Right lung (tissue), 10 donors: ENCODE measurements at places on chromosomes 2 and 18.

GRCh38 chr18:48493434-48494230 lies 45.2 kb upstream of the CTIF start:
- no peak for DNase-seq

DNA sequence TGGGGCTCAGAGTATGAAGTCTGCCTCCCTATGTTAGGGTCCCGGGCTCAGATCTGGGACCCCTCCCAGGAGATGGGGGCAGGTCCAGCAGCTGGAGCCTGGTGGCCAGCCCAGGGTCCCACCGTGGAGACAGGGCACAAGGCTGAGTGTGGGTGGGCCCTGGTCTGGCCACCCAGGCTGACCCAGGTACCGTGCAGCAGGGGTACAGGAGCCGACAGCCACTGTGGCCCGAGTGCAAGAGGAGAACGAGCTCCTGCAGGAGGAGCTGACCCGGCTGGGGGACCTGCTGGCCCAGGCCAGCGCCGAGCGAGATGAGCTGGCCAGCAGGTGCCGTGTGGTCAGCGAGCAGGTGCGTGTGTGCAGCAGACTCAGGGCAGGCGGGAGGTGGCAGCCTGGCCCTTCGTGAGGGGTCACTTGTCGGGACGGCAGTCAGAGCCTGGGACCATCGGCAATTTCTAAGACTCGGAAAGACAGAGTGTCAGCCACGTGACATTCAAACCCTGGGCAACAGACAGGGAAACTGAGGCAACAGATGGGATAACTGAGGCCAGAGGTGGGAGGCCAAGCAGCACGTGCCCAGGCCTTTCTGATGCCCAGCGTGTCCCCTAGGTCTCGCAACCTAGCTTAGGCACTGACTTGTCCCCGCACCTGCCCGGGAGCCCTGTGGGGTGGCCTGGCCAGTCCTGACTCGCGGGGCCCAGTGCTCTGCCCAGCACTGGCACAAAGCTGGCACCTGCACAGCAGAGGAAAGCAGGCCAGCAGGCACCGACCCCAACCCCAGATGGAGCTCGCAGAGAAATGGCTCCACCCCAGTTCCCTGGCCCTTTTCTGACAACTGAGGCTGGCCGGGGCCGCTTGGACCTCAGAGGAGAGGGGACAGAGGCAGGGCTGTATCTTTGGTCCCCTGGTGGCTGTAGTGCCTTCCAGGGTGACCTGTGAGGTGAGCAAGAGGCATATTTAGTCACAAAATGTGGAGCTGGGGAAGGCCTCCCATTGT lies 13.9 kb downstream of the CROCC2 start:
- DNase-seq: no peak

DNA sequence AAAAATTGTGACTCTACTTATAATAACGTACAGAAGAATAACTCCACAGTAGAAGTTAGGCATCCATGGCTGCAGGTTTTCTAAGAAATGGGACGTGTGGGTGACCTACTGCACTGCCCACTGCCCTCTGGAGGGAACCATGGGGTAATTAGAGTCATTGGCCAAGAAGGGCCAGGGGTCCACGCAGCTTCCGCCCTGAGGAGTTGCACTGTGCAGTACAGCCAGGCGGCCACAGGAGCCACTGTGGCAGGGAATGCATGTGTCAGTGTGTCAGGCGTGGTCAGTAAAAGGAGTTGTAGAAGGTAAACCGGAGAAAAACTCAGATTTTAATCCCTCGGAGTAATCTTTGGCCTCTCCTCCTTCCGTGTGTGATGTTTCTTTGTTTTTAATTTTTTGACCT lies 24.8 kb downstream of the NCK2 start:
- DNase-seq: no peak

DNA sequence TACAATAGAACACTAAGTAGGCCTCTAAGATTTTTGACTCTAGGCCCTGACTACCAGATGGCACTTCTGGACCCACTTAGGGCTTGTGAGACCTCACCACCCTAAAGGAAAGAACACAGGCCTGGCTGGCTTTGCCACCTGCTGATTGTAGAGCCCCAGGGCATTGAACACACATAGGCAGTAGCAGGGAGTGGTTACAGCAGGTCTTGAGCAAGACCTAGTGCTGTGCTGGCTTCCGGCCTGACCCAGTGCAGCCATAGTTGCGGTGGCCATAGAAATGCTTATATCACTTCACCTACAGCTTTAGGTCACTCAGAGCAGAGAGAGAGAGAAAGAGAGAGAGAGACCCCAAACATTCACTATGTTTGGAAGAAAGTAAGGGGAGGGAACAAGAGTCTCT lies 223.2 kb downstream of the LRATD1 start:
- DNase-seq: no peak

- no peak for DNase-seq
Observed at GRCh38 chr18:26677957-26678356, 129.6 kb upstream of the KCTD1 start.

GRCh38 chr18:9960258-9960904 lies 46.6 kb downstream of the VAPA start:
- no peak for DNase-seq

DNA sequence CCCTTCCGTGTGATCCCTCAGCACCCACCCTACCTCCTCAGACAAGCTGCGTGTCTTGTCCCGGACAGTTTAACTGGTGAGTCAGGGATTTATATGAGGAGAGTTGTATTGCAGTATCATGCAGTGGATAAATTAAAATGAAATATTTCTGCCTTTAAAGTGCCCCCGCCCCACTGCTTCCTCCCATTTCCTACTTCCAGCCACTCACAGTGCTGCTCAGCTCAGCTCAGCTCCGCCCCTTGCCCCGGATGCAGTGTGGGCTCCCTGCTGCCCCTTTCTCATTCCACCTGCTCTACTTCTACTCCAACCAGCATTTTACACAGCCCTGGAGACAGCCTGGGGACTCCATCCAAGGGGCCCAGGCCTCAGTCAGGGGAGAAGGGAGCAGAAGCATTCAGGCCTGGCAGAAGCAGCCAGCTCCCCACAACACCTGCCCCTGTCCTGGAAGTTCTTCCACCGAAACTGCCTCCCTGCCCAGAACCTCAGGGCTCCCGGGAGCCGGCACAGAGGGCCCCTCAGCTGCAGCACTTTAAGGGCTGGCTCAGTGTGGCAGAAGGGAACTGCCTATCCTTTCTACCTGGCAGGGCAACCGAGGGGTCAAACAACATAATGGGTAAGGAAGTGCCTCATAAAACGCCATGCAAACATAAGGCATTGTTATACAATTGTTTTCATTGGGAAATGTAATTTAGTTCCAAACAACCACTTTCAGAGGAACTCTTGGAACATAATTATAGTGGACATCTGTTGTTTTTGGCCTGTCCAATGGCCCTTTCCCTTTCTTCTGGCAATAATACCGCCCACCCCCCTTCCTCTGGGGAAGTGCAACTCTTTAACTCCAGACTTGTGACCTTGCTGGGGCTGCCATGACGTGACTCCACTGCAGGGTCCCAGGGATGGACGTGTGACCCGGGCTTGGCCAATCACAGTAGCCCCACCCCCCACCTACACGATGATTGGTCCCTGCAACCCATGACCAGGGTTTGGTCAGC lies 102.3 kb downstream of the LIPG start:
- DNase-seq: peak; percentile 64

GRCh38 chr2:201777043-201777442 lies 3.7 kb downstream of the ALS2 start:
- DNase-seq: no peak

DNA sequence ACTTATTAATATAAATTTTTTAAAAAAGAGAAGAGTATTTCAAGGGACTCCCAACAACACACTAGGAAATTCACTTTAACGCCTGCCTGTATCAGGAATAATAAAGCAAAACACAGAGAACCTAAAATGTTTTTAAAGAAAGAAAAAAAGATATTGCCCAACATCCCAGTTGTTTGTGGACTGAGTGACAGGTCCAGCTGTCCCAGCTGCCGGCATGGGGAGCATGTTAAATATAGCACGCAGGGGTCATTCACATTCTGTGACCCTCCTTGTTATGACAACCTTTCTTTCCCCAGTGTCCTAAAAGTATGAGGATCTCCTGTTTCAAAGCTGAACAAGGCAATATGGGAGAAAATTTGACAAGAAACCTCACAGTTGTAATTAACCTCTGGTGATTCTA lies 4.4 kb downstream of the KLHL41 start:
- DNase-seq: no peak

DNA sequence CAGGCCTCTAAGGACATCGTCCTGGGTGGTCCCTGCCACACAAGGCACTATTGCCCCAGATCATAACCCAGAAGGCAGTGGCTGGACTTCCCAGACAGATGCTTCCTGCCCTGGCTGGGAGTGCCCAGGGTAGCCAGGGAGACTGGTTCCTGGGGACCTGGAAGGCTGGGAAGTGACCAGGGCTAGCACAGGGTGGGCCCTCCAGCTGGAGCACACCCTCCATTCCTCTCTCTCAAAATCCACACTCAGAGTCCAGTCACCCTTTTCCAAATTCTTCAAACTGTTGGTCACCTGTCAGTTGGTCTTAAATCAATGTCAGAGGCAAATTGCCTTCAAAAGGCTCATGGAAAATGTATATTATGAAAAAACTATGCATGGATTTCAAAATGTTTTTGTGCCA lies 11.6 kb upstream of the TUBB6 start:
- no peak for DNase-seq
